K562 (cell line): ENCODE measurements at places on chromosomes 11 and 22.

GRCh38 chr11:124841201-124841600 is 24.0 kb upstream of the ROBO3 start:
- no peak for DNase-seq

- DNase-seq: no peak
These were observed 105.8 kb downstream of the KCNQ1 start for GRCh38 chr11:2550606-2550970.

DNA sequence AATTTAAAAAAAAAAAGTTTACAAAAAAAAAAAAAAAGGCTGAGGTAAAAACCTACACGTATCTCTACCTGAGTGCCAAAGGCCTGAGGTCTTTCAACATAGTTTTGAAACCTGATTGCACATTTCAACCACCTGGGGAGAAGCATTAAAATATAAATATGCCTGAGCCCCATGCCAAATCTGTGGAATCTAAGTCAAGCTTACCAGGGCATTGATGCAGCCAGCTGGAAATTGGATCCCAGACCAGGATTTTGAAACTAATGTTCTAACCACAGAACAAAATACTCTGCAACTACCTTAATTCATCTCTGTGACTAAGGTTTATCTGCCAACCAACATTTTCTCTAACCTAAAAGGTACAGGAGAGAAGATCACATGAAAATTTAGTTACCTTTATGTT is 38.8 kb upstream of the CHRNA10 start:
- DNase-seq: no peak

- no peak for DNase-seq
These were observed 693 bp upstream of the LINC01488 start for GRCh38 chr11:69480547-69481392.

GRCh38 chr11:63951779-63952536 is 13.2 kb downstream of the NAA40 start:
- no peak for DNase-seq

- DNase-seq: no peak
These were observed 15.0 kb downstream of the PTPRJ start for GRCh38 chr11:47995360-47995769.

GRCh38 chr22:27431896-27432295 is 369.7 kb downstream of the MN1 start:
- no peak for DNase-seq

DNA sequence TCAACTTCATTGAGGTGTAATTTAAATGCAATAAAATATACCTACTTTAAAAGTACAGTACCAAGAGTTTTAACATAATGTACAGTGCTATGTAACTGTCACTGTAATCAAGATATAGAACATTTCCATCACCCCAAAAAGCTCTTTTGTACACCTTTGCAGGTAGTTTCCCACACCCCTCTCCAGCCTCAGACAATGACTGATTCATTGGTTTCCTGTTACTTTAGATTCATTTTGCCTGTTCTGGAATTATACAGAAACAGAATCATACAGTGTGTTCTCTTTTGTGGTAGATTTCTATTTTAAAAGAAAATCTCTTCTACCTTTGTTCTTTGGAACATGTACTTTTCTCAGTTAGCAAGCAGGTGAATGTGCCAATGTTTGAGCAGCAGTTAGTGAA is 38.2 kb downstream of the SHISA8 start:
- DNase-seq: no peak

- no peak for DNase-seq
These were observed 8.5 kb downstream of the TRIM6 start for GRCh38 chr11:5604896-5605295.

DNA sequence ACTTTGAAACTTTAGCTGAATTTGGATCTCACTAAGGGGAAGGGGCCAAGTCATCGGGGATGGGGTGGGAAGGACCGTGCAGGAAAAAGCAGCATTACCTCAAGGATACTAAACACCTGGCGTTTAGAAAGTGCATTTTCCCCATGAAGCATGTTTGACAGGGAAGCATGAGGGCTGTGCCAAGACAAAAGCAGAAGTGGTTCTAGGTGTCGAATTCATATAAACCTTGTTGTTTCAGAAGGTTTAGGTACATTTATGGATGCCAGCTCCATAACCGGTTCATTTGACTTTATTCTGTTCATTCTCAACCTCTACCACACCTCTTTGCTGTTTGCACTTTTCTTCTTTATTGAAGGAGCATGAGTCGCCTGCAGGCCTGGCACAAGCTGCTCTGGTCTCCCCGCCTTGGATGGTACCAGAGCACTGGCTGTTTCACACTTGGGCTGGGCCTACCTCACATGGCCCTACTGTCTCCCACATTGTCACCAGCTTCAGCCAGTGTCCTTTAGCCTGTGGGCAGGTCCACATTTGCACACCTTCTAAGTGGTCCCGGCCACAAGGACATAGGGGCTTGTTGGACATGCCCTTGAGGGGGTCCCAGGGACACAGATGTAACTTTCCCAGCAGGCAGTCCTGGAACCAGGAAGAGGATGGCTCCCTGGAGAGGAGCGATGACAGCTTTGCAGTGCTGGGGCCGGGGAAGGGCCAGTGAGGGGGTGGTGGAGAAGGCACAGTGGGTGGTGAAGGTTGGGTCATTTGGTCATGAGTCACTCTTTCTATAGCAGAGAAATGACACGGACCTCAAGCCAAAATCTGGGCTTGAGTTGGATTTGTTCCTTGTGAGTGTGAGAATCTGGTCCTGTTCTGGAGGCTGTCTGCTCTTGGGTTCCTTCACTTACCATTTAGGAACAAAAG is 3.2 kb upstream of the ST14 start:
- DNase-seq: peak; percentile 26

DNA sequence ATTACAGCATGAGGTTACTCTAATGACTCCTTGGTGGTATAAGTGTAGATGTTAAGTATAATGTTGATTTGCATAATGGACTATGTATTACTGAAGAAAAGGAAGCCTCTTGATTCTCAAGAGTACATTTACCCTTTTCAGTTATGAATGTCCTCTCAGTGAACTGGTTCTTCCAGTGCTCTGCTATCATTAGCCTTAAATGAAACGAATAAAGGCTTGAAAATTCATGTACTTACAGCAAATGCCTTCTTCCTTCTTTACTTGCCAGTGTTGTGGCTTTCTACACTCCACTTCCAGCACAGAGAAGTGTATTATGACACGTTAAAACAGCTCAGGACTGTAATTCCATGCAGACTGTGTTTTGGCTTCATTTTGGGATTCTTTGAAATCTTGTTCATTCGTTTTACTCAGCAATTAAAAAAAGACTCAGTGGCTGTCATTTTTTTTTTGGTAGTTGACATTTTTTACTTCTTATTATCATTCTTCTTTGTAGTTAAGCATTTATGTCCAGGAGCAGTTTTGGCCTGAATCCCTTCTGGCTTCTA is 96.9 kb downstream of the MTMR3 start:
- DNase-seq: no peak

GRCh38 chr11:74634537-74634936 is 42.2 kb downstream of the POLD3 start:
- DNase-seq: peak; percentile 63

- DNase-seq: peak; percentile 22
These were observed 7.4 kb downstream of the CNTF start for GRCh38 chr11:58629857-58630256.

GRCh38 chr11:28343304-28344233 is 235.4 kb downstream of the METTL15 start:
- DNase-seq: peak; percentile 80

GRCh38 chr11:130571519-130571918 is 123.1 kb downstream of the ADAMTS15 start:
- DNase-seq: no peak

DNA sequence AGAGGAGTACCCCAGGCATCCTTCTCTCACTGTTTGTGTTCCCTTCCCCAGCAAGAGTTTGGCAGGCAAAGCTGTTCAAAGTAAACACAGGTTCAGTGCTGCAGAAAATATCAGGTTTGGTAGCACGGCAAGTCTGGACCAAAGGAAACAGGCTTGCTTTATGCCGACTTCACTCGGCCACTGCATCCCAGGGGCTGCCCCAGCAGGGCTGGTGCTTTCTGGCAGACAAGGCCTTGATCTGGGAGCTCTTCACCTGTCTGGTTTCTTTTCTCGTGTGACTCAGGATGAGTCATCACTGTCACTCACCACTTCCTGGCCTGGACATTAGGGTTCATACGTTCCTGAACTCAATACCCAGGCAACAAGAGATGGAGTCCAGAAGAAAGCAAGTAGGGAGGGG is 52.6 kb upstream of the NAV2 start:
- DNase-seq: peak; percentile 61

DNA sequence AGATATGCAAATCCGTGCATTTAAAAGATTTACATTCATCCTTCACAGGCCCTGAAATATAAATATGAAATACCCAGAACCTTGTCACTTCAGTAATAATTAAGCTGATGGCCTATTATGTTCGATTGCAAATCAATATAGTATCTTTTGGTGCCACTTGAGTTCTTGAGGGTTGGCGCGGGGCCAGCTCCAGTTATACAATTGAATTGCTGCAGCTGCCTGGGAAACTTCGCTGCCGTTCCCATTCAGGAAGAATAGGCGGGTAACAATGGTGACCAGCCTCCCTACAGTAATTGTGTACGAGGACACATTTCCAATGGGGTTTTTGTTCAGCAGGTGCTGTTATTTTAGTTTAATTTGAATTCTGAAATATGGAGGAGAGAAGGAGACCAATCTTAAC is 451.2 kb downstream of the INSC start:
- DNase-seq: no peak

DNA sequence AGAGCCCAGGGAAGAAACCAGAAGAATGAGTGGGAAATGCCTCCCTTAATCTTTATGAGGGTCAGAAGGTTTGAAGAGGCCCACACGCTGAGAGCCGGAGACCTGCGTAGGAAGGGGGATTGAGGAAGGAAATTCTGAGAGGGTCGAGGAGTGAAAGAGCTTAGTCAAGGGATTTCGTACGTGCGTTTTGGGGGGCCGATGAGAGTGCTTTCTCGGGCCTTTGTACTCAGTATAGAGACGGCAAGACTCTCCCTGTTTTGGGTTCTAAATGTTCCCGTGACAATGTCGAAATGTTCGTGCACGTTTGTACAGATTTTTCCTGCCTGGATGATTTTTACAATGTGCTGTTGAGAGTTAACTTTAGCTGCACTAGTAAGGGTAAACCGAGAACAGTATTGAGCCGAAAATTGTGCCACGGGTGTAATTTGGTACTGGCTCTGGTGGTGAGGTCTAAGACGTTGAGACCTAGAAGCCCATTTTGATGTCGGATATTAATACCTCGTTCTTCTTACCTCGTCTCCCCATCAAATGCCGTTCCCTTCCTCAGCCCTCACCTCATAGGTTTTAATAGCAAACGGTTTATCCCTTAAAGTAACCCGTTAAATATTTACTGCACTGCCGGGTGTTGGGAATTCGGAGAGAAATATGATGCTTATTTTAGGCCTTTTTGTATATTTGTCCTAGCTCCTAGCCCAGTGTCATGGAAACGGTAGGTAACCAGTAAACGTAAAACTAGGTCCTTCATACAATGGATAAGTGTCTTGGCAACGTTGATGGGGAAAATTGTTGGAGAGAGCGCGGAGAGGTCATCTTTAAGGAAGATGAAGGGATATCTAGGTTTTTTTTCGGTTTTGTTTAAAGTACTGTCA is 734 bp downstream of the C11orf58 start:
- no peak for DNase-seq

DNA sequence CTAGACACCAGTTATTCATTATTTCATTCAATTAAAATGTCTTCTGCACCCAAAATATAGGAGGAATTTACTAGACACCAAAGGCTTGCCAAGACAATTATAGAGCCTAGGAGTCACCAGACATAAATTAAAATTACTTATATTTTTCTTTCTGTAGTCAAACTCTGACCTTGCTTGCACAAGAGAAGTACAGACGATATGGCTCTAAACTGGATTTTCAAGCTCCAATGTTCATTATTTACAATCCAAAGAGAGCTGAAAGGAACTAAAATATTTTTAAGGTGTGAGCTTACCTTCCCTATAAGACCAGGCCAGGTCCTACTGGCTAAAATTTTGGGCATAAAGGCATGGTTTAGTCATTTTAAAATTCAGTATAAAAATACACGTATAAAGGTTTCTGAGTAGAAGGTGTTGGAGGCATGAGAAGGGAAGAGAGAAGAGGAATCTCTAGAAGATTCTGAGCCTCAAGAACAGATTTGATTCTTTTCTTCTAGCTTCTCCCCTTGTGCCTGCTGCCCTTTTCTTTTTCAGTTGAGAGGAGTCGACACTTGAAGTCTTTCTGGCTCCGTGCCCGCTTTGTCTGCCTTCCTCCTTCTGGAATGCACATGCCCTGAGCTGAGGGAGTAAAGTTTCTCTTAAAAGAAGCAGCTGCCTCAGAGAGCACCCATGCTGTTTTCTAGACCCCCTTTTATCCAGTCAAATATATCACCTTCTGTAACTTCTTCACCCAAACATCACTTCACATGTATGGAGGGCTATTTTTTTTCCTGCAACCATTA is 13.5 kb downstream of the C11orf97 start:
- peak; percentile 52 for DNase-seq

- no peak for DNase-seq
These were observed 47.8 kb upstream of the SHANK2 start for GRCh38 chr11:71300187-71300586.

GRCh38 chr11:61406067-61406466 is 13.7 kb downstream of the TMEM216 start:
- DNase-seq: no peak

DNA sequence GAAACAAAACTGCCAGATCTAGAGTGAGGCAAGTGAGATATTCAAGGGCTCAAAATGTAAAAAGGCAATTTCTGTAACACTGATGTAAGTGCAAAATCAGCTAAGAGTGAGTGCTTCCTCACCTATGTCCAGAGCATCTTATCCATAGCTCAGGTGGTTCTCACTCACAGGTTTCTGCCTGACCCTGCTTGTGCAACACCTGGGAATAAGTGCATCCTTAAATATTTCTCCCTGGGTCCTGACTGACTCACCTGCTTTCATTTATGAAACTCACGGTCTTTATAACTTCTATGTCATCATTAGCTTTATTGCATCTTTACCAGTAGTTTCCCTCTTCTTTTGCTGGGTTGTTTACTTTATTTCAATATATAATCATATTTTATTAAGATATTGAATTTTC is 260.6 kb downstream of the CNTN5 start:
- DNase-seq: no peak

GRCh38 chr11:122995526-122995925 is 13.9 kb upstream of the BSX start:
- no peak for DNase-seq

- DNase-seq: no peak
These were observed 607.9 kb upstream of the B3GAT1 start for GRCh38 chr11:135019899-135020298.

- no peak for DNase-seq
These were observed 14.1 kb upstream of the ARAP1 start for GRCh38 chr11:72766152-72766902.

GRCh38 chr11:72824020-72824419 is 9.8 kb downstream of the ATG16L2 start:
- no peak for DNase-seq
